ENCODE measurements at places on chromosomes 5 and 9.

DNA sequence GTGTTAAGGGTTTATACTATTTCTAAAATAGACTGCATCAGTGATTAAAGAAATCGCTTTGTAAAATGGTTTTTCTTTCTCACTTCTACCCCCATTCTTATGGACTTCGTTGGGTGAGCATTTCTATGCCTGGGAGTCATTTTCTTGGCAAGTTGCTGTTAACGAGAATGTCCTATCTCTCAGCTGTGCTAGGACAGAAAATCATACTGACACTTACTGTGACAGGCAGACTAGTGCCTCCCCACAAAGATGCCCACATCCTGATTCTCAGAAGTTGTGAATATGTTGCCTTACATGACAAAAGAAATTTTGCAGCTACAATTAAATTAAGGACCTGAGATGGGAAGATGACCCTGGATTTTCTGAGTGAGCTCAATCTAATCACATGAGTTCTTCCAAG is 65.1 kb upstream of the NMUR2 start:
- no peak for DNase-seq

- no peak for DNase-seq
Measured at GRCh38 chr9:91966503-91966902, 16.5 kb upstream of the ROR2 start.

- DNase-seq, result peak; percentile 23
Measured at GRCh38 chr9:89805571-89806292, 200.9 kb downstream of the GADD45G start.

DNA sequence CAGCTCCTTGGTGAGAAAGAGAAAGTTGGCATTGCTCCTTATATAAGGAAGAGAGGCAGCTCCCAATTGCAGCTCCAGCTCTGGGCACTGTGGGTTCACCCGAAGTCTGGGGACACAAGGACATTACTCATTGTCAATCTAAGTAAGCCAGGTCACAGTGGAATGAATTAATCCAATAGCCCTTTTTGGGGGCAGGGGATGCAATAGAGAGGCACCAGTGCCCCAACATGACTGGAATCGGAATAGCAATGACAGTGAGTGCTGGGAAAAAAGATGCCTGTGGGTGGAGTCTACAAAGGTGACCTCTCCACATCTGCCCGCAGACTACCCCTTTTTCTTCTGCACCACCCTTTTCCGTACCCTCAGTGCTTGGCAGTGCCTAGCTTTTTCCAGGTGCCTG is 11.1 kb upstream of the NEUROG1 start:
- DNase-seq, result no peak

DNA sequence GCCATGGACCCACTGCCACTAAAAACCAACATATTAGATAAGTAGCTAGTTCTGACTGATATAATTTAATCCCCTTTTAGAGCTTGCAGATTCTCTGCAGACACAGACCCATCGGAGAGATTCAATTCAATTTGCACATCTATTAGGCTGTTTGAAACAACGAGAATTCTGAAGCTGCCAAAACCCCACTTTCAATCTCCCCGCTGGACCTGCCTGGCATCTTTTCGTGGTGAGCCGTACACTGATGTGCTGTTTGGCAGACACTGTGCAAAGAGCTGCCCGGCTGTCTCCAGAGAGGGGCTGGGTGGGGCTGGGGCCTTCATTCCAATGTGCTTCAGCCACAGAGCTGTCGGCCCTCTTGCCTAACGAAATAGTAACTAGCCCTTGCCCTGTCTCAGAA is 42.1 kb upstream of the FAM240B start:
- DNase-seq, result no peak

DNA sequence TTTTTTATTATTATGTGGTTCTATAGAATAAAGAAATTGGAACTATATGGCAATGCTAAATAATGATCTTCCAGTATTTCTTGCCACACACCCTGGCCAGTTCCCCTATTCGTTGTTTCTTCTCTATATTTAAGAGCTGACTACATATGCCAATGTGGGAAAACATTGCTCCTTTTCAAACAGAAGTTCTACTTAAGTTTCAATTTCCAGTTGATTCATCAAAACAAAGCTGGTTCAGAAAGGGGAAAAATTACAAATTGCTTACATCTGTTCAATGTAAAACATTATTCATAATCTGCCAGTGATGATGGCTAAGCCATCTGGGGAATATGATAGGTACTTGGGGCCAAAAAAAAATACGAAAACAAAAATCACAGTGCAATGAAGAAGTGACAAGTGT is 76.9 kb downstream of the ST8SIA4 start:
- DNase-seq, result no peak

DNA sequence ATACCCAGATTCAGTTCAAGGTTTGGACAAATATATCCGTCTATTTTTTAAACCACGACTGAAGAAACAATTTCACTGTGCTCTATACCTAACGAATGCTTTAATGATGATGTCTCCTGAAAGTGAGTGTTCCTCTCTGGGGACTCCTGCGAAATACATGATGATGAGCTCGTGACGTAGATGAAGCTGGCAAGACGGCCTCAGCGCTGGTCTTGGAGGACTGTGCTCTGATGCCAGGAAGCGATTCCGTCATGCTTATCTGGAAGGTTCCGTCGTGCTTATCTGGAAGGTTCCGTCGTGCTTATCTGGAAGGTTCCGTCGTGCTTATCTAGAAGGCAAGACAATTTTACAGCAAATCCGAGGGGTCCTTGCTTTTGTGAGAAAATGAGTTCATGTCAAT is 250.8 kb upstream of the IRX2 start:
- no peak for DNase-seq

GRCh38 chr9:33300546-33300945 is 10.2 kb downstream of the NFX1 start:
- no peak for DNase-seq

GRCh38 chr5:1763548-1763911 is 36.1 kb downstream of the MRPL36 start:
- DNase-seq, result peak; percentile 55

GRCh38 chr5:86360801-86361200 is 256.9 kb upstream of the COX7C start:
- DNase-seq, result no peak

- no peak for DNase-seq
Measured at GRCh38 chr9:114275246-114276004, 47.5 kb upstream of the ORM1 start.

DNA sequence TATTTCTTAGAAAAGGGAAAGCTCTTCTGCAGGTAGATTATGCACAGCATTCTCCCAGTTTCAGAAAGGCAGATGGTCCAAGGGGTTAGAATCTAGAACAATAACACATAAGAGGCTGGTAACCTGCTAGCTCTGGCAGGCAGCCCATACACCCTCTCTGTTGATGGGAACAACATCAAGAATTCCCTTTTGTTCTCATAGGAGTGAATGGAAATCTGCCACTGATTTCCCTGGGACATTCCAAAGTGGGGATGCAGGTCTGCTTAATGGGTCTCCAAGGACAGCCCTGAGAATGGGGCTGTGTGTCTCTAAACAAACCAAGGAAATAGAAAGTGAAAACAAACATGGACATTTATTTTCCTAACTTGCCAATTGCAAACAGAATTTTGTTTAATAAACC is 456.8 kb downstream of the EBF1 start:
- DNase-seq, result no peak

- no peak for DNase-seq
Measured at GRCh38 chr9:20363233-20363632, 259.1 kb downstream of the MLLT3 start.

GRCh38 chr5:152606776-152607364 is 201.8 kb upstream of the NMUR2 start:
- DNase-seq, result no peak

DNA sequence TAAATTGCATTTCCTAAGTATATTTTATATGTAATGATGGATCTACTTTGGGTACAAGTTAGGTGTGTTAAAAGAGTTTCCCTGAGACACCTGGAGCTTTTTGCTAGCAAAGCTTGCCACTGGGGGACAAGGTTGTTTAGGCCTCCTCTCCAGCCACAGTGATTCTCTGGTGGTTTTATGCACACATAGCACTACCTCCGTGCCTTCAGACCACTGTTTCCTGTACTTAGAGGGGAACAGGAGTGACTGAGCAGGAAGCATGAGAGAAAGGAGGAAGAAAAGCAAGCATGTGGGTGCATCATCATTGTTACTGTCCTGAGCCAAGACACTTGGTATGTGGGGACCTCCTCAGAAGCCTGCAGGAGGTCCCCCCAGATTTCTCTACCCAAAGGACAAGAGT is 272.1 kb downstream of the RASEF start:
- DNase-seq, result no peak

- DNase-seq, result no peak
Measured at GRCh38 chr5:129379406-129379805, 80.7 kb upstream of the ADAMTS19 start.

DNA sequence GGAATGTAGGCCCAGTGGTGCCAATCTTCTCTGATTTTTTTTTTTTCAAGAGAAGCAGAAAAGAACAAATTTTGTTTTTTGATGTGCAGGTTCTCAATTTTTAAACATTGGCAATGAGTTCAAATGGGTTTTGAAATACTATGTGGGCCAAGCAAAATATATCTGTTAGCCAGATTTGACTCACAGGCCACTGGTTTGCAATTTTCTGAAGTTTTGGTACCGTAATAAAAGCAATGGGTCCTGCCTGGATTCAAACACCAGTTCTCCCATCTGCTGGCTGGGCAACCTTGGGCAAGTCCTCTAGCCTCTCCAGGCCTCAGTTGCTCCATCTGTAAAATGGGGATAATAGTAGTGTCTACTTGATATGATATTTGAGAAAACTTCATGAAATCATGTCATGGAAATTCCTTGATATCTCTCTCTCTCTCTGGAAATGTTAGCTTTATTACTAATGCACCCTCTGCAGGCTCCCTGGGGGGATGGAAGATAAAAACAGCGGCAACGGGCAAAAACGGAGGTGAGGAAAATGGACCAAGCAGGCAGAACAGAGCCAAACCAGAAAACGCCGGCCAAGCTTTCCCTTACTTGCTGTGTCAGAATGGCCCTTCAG is 63.4 kb downstream of the SMIM23 start:
- no peak for DNase-seq

- DNase-seq, result no peak
Measured at GRCh38 chr5:126450346-126450745, 27.1 kb downstream of the GRAMD2B start.

- no peak for DNase-seq
Measured at GRCh38 chr9:109086221-109086620, 33.5 kb downstream of the TMEM245 start.

- DNase-seq, result no peak
Measured at GRCh38 chr5:150065346-150065745, 21.0 kb downstream of the CSF1R start.

DNA sequence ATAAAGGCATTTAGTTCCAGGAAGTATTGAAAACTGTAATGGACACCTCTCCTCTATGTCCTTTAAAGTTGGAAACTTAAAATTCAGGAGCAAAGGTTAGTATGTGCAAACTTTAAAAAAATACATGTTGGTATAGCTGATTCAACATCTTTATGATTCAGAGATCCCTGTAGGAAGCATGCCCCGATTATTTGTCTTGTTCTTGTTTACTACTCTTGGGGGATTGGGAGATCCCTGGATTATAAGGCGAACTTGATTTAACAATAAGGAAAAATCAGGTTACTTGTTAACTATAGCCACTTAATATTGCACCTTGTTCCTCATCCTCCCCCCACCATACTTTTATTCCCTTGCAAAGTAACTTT is 1.7 kb downstream of the F2RL1 start:
- DNase-seq, result no peak

DNA sequence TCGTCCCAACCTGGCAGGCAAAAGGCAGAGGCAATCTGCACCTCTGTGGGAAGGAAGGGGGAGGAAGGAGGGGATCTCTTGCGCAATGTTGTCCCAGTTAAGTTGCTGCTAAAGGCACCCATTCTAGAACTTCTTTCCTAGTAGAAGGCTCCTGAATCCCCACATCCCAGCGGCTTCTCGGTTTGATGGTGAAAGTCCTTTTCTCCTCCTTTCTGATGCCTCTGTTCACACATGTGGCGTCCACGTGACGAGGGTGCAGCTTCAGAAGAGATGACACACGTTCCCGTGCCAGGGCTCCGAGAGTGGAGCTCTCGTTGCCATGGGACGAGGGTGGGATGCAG is 96.9 kb upstream of the FCN2 start:
- no peak for DNase-seq

GRCh38 chr5:10145923-10146401 is 103.7 kb downstream of the ATPSCKMT start:
- no peak for DNase-seq

DNA sequence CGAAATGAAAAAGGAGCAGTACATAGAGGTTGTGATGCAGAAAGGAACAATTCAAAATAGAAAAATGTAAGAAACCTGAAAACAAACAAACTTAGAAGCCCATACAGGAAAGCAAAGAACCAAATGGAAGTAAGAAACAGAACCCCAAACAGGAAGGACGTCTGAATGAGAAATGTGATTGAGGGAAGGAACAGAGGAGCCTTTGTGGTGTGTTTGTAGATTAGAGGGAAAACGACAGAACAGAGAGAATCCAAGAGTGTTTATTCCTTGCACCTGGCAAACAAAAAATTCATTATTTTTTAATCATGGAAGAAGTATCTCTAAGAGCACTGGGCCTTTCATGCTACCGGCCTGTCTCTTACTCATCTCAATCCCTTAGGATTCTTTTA is 67.8 kb upstream of the ZSWIM6 start:
- no peak for DNase-seq

DNA sequence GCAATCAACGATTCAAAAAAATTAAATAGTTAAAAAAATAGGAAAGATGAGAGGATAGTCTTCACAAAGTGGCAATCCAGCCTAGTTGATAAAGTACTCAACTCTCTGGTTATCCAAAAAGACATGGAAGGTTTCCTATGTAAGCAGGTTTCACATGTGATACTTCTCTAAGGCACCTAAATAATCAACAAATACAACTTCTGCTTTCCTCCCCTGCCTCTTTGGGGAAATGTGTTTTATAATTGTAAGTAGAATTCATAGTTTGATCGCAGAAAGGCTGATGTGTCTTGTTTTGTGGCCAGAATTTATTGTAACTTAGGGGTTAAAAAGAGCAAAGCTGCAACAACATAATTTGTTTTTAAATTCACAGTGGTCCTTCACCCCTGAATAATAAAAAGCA is 855.5 kb upstream of the DMAC1 start:
- DNase-seq, result no peak

GRCh38 chr9:124399323-124399967 is 15.8 kb downstream of the PSMB7 start:
- peak; percentile 42 for DNase-seq

DNA sequence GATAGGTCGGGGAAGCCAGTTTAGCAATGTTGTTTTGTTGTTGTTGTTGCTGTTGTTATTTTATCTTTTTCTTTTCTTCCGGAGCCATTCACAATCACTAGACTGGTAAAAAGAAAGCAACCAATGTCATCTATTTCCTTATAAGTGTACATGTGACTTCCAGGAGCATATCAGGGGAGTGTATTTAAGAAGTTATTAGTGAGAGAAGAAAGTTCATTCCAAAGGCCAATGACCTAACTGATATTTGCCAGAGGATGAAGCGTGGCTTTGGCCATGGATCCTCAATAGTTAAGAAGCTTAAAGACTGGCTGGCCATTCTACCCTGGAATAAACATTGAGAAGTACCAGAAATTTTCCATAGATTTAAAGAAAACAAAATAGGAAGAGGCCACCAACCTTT is 341.4 kb upstream of the RFX3 start:
- no peak for DNase-seq
